Inflammatory macrophage treated with lipopolysaccharide for 4 hours (primary cell): ENCODE measurements at places on chromosomes 13 and 19.

GRCh38 chr19:53908106-53908934, 758 bp upstream of the CACNG7 start:
- DNase-seq = peak; percentile 33

DNA sequence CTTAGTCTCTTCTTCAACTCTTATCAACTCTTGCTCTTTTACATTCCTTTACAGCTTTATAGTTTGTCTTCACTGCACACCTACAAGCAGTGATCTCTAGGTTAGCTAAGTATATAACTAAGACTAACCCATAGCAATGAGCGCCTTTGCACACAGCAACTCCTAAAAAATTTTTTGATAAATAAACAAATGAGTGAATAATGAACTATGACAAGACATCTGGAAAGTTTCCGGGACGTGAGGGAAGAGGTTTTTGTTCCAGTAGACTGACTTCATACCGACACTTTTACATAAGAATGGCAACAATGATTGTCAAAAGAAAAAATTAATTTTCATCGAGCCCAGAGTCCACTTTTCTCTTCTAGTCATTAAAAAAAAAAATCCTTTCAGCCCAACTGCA, 98.3 kb downstream of the ELF1 start:
- DNase-seq = no peak

- no peak for DNase-seq
Observed at GRCh38 chr13:47109028-47109427, 212.2 kb upstream of the HTR2A start.

- DNase-seq = no peak
Observed at GRCh38 chr19:821825-822503, at the start of gene PLPPR3. PLPPR3 (minus strand) TSS chr19:821955; CDS start chr19:821559, 396 bp downstream.

DNA sequence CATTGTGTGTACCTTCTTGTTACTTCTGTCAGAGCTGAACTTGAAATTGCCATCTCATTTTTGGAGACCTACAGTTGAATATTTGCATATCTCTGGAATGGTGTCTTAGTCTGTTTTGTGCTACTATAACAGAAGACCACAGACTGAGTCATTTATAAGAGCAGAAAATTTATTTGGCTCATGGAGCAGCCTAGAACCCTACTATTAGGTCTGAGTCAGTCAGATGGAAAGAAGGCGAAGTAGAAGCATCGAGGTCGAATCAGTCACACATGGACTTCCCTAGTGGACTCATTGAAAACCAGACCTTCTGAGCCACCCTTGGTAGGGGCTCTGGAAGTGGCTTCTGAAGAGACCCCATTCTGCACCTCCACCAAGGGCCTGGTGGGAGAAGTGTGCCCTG, 33.9 kb upstream of the TPT1 start:
- DNase-seq = no peak

GRCh38 chr19:10820173-10820572, 15.8 kb downstream of the TMED1 start:
- no peak for DNase-seq

GRCh38 chr13:48266701-48267639, 34.0 kb downstream of the ITM2B start:
- DNase-seq = no peak

DNA sequence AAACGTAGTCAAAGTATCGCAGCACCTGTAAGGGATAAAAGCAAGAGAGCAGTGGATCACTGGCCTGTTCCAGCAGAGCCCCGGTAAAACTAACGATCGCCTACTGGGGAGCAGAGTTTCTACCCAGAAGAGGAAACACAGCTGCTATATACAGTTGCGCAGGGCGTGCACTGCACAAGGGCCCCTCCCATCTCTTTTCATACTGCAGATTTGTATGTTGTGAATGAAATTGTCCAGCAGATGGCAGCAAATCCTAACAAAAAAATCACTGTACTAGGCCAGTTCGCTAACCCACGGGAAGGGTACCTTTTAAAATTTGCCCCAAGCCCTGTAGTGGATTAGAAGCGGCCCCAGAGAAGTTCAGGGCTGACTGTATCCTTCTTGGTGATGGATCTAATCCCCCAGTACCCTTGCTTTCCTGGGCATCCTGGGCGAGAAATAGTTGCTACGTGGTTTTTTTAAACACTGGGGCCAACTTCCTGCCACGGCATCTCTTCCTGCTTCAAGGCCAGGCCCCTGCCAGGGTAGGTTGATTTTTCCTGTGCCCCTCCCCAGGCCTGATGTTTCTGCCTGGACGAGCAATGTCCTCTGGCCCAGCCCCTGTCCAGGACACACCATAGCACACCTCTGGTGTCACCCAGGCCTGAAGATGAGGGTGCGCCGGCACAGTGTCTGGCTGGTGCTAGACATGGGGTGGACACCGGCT, 127.0 kb downstream of the IER2 start:
- peak; percentile 80 for DNase-seq

DNA sequence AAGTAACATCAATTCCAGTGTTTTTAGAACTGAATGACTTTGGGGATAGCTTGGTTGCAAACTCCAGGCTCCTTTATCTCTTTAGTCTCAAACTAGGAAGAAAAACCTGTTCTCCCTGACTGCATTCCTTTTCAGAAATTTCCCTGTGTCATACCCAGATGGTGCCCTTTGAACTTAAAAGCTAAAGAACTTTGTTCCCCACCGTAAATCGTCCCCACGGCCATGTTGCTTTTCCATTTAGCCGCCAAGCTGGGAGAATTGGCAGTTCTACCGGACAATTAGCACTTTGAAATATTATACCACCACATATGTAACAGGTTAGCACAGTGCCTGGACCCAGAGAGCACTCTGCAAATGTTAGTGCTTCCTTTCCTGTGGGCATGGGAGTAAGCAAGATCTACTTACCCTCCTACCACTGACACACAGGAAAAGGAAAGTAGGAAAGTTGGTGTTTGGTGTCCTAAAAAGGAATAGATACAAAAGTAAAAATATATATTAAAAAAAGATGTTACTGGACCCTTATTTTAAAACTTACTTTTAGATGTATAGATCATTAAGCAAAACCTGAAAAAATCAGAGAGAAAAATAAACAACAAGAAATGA, 191.9 kb upstream of the MIR17HG start:
- DNase-seq = no peak

DNA sequence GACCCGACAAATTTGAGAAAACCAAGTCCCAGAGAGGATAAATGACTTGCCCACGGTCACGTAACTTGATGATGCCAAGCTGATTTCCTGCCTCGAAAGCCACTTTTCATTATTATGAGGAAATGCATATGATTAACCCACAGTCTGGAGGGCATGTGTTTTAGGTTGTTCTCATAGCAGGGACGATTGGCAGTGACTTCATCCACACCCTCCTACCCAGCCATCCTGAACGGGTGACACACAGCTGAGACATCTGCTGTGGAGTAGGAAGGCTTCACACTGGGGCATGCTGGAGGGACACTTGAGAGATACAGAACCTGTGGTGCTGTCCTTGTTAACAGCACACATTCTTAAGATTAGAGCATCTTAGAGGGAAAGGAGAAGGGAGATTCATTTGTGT, 65.4 kb upstream of the WDFY2 start:
- peak; percentile 95 for DNase-seq

GRCh38 chr19:46487802-46488445, 7.7 kb downstream of the PNMA8B start:
- DNase-seq = peak; percentile 57

DNA sequence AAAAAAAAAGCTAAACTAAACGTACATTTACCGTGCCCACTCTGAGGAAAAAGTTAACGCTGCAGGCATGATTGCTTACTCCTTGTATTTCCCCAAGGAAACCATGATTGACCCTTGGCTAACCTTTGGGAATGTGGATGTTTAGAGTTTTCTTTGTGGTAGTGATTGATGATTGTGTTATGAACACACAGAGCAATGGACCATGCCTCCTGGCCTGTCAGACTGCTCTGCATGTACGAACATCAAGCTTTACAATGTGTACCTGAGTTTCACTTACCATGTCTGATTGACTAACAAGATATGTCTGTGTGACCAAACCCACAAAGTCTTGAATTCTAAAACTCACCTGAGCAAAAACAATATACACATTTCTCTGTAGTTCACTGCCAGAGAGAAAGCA, 35.1 kb downstream of the MYCBP2 start:
- no peak for DNase-seq

DNA sequence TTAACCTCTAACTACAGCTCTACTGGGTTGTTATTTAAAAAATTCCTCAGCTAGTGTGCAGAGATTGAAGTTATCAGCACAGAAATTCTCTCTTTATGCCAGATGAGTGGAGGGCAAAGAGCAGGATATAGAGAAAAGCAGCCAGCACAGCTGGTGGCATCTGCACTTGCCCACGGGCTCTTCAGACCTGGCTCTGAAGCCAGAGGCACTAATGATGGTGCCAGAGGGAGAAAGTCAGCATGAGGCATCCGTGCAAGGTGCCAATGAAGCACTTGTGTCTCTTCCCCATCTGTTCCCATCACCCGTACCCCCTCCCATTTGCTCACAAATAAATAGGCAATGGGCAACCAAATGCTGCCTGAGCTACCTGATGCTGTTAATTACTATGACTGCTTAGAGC, 138.9 kb downstream of the OLFM4 start:
- no peak for DNase-seq

GRCh38 chr13:73657821-73658540, 476.2 kb downstream of the KLF12 start:
- no peak for DNase-seq

DNA sequence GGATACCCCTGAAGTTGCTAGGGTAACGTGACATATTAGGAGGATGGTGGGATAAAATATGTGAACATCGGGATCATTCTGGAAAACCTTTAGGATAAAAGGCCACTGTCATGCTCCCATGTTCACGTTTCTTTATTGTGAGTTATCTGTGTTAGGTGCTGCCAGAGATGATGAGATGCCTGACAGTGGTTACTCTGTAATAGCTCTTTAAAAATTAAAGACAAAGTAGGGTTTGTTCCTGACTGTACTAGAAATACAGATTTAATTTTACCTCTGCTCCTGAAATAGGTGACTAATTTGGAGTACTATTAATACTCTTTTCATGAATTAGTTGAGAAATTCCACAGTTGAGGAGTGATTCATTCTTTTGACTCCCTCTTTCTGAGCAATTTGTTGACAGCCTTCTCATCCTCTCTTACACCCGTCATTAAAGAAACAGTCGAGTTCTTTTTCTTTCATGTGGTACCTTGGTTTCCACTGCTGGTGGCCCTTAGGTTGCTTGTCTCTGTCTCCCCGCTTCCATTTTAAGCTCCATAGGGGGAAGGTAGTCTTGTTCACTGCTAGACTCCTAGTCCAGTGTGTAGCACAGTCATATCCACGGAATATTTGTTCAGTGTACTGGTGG, 28.4 kb downstream of the SAE1 start:
- DNase-seq = no peak

GRCh38 chr13:23739596-23739995, 149.6 kb downstream of the MIPEP start:
- no peak for DNase-seq

GRCh38 chr19:7863157-7863970, 10.8 kb downstream of the PRR36 start:
- DNase-seq = no peak

DNA sequence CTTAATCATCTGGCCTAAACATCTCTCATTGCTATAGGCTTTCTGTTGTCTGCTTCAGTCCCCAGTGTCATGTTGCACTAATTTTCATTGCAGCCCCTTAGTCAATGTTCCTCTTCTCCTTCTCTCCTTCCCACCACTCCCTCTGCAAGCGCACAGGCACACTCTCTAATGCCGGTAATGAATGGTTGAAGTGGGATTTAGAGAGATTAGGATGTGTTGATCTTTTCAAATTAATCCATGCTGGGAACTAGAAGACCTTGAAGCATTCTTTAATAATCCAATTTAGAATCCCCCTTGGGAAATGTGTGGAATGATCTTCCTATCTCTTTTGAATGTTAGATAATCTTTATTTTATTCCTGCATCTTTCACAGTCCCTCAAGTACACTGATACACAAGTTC, 33.2 kb upstream of the NDFIP2 start:
- no peak for DNase-seq

GRCh38 chr13:73967397-73968165, 166.6 kb downstream of the KLF12 start:
- no peak for DNase-seq

- no peak for DNase-seq
Observed at GRCh38 chr13:33236021-33236420, 49.5 kb downstream of the STARD13 start.

- DNase-seq = peak; percentile 85
Observed at GRCh38 chr19:51803967-51804366, 9.0 kb downstream of the FPR3 start.

DNA sequence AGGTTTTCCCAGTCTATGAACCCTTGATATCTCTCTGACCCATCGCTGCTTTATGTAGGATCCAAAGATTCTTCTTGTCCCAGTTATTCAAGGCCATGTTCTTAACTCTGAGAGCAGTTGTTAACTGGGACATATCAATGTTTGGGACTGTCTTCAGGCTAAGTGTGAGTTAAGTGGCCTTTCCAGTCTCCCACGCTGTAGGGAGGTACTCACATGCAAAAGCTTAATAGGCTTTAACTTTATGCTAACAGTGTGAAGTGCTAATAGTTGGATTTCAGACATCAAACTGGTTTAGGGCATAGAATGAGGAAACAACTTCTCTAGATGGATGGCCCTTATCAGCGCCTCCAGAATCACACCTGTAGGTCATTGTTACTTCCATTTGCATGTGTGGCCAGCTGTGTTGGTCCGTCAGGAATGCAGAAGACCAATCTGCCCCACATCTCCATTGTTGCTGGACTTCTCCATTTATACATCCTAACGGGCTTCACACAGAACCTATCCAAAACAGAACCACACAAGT, 104.7 kb upstream of the MBNL2 start:
- DNase-seq = no peak

DNA sequence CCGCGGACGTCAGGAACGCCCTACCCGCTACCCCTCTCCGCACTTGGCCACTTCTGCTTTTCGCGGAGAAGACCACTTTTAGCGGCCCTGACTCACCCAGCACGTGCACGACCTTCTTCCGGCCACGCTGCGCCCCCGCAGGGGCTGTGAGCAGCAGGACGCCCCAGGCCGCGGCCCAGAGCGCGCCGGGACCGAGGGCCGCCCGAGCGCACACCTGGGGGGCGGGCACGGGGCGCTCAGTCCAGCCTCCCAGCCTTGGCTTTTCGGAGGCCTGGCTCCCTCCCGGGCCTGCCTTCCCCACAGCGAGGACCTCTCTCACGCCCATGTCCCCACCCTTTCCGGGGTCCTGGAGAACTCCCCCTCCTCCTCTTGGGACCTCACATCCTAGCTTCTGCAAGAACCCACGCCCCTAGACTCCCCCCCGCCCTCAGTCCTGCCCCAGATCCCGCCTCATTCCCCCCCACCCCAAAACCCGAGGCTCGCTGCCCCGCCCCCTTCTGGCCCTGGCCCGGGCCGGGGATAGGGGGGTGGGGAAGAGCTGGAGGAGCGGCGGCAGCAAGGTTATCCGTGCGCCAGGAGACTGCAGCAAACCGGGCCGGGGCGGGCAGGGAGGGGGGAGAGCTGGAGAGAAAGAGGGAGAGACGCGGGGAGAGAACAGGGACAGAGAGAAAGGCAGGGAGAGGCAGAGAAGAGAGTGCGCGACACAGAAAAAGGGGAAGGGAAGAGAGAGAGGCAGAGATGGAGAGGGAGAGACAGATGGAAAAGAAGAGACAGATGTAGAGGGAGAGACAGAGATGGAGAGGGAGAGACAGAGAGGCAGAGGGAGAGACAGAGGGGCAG, 11.5 kb downstream of the TM6SF2 start:
- peak; percentile 27 for DNase-seq

- DNase-seq = no peak
Observed at GRCh38 chr13:66984241-66984640, 245.9 kb downstream of the PCDH9 start.

GRCh38 chr19:40976134-40976533, 14.9 kb upstream of the CYP2B6 start:
- no peak for DNase-seq

- peak; percentile 64 for DNase-seq
Observed at GRCh38 chr13:50082426-50083281, 67.4 kb downstream of the KCNRG start.

- no peak for DNase-seq
Observed at GRCh38 chr19:46427518-46428045, 1.2 kb downstream of the PNMA8C start.
